ENCODE measurements at places on chromosomes 11 and 22.

DNA sequence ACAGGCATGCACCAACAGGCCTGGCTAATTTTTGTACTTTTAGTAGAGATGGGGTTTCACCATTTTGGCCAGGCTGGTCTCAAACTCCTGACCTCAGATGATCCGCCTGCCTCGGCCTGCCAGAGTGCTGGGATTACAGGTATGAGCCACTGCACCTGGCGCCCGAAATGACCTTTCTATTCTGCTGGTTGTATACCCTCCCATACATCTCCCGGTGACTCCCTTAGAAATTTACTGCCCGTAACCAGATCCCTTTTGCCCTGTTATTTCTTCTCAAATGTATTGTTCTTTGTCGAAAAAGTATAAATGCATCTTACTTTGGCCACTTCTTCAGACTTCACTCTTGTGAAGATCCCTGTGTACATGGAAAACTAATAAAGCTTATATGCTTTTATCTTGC is 22.0 kb downstream of the MCHR1 start:
- ATAC-seq: no peak

DNA sequence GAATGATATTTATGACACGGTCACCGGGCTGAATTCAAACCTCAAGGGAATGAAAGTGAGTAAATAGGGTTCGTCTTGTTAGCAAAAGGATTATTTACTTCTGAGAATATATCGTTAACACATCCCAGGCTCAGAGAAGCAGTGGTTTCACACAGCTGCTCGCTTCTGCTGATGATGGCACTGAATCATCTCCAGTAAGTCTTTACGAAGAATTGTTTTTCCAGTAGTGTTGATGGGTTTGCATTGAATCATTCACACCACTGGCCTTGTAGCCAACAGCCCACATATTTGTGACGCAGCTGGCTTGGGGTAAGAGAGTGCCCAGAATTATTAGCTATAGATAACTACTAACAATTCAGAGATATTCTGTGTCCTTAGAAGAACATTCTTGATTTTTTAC is 236.3 kb downstream of the CADM1 start:
- ATAC-seq: no peak

DNA sequence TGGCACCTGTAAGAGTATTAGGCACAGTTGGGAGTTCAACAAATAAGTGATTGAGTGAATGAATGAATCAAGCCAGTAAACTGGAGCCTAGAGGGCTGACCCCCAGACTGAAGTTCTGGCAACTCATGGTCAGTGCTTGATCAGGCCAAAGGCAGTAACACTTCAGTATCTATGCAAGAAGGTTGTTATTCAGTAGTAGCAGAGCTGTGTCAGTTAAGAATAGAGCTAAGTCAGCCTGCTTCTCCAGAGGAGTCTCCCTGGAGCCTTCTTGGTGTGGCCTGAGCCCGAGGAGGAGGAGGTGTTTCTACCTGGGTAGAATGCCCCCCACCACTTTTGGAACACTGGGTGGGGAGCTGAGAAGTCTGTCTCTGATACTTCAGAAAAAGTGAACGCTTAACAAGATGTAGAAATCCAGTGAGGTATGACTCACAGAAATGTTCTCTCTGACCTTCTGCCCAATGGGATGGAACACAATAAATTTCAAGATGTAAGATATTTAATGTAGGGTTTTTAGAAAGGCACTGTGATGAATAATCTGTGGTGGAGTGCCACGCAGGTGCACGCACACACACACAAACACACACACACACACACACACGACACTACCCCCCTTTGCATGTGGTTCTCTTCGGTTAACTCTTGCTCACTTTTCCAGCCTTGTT is 219.9 kb downstream of the HIPK3 start:
- ATAC-seq: no peak

- ATAC-seq: no peak
Observed at GRCh38 chr11:128948583-128948982, 5.9 kb upstream of the TP53AIP1 start.

All from gastroesophageal sphincter (tissue), 4 donors.